Cortex of kidney (tissue), 1 donor: ENCODE measurements at places on chromosomes 6 and 20.

DNA sequence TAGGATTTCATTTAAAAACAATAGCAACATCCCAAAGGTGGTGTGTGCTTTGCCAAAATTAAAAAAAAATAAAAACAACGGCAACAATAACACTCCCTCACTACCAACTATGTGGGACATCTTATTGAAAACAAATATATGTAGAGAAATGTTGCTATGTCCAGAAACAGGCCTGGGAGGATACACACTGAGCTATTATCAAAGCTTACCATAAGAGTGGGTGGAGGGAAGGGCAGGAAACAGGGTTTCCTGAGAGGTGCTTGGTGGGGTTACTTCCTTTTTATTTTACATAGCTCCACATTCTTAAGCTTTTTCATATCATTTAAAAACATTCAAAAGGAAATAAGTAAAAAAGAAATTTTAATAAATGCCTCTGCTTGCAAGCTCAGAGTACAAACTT, 150.0 kb upstream of the RIPOR2 start:
- no peak for DNase-seq

DNA sequence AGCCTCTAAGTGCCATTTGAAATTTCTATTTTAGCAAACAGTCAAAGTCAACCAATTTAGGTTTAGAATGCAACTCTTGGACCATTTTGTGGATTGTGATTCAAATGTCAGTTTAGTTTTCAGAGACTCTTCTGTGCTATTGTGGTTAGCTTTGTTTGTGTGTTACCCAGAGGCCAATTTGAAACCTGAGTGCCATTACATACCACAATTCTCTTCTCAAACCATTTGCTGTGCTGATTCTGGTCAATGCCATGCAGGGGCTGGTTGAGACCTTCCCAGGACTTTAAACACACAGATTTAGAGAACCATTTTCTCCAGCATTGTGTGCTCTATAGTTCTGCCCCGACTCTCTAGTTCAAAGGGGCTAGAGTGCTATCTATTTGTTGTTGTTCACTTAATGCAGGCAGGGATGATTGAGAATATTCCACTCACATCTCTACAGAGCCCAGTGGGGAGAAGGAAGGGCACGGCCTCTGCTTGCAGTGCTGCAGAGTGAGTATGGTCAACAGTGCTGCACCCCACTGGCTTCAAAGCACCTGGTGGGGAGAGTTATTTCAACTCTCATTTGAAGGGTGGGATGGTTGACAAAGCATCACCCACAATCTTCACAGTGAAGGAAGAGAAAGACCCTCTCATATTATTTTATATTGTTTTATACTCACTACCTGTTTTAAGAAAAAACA, 738.2 kb downstream of the COL12A1 start:
- DNase-seq = no peak

DNA sequence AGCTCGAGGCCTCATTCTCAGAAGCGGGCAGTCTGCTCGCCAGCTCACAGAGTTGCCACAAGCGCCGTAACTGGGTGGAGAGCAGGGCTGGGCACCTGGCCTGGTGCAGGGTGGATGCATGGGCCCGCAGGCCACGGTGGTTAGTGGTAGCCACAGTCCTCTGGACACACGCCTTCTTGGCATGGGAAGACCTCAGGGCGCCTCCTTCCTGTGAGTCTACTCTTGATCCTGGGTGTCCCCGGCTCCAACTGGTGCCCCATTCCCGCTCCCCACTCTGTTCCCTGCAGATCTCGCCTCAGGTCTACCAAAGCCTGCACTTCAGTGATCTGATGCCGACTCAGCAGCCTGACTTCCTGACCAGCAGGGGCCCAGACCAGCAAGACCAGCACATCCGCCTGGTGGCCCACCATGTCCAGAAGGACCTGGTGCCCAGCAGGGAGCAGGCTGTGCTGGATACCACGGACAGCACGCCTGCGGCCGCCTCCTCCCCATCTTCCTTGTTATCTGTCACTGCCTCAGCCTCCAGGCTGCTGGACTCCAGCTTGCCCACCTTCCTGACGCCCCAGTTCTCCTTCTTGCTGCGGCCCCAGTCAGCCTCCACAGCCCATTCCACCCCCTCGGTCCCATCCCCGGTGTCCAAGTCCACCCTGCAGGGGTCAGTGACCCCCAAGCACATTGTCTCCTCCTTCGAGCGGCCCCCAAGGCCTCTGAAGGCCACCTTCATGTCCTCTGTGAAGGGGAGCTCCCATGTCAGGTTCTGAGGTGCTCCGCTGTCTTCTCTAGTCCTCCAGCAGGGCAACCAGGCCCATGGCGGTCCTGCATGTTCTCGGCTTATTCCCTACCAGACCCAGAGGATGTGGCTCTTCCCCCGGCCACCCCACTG, 43.1 kb downstream of the SUN5 start:
- DNase-seq = no peak

- no peak for DNase-seq
Measured at GRCh38 chr6:103178193-103178592, 1681.5 kb downstream of the HACE1 start.

DNA sequence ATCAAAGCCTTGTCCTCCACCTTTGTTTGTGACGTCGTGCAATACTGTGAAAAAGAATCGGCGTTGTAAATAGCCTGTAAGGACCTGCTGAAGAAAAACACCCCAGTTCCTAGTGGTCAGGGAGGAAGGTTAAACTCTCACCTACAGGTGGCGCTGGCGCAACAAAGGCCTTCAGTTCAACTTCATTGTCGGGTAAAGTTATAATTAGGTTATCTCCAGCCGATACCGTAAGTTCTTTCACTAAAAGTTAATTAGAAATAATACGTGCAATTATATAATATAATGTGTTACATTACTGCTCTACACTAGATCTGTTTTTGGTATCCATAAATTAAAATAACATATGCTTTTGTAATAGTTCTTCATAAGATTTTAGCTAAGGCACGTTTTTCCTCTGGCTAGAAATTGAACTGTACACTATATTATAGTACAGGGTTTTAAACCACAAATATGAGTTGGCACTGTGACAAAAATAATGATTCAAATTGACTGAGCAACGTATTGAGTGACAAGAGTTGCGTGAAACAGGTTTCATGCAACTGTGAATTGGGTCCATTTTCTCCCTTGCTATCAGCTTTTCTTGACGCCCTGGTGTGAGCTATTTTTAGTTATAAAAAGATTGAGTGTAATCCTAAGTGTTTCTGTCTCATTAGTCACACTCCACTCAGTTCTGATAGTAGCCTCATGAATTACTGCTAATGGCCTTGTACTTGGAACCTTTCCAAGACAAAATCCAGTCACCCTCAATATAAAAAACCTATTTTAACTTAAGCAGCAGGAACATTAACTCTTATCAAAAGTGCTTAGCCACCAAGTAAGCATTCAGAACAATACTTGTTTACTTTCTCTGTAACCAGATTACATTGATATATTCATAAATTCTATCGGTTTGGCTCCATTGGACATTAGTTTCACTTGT, 62.3 kb downstream of the KIAA0319 start:
- DNase-seq = no peak

DNA sequence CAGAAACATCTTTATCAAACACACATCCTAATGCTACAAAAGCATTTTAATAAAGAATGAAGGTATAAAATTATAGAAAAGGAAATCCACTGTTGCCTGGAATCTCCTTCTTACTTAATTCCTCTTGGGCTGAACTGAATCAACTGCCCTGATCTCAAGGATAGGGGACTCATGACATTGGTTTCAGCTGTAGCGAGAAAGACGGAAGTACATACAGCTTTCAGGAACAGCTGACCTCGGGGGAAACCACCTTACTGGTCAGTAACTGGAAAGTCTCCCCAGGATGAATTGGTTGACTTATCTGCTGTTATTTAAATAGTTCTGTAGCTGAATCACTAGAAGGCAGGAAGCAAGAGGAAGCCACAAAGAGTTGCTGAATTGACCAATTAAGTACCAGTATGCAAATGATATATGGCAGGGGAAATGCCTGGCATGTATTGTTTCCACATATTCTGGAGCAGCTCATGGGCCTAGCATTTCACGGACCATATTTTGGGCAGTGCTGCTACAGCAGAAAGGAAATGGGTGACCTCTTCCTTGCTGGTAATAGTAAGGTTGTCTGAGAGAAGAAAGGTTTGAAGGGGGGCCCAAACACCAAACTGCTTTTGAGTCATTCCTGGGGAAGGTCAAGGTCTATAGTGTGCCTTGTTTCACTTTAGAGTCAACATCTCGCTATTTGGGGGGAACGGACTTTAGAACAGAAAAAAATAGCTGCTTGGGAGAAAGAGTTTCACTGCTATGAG, 43.7 kb upstream of the MAP7 start:
- DNase-seq = no peak

DNA sequence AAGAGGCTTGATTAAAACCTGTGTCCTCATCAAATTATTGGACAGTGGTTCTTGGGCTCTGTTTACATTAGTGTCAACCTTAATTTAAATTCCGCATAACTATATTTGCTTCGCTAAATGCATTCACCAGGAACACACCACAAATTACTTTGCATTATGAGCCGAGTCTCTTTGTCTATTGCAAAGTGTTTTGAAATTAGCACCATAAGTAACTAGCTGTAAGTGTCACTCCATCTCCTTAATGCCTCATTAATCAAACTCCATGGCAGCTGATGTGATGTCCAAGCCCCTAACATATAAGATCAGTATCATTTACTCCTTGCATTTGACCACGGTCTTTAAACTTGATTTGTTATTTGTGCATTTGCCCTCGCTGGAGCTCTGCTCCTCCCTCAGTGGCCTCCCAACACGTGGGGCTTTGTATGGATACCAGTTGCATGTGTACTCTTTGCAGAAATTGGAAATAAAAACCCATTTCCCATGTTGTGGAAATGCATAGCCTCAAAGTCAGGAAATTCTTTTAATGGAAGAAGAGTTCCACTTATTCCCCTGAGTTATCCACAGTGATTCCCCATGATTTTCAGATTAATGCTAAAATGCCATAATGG, 24.6 kb downstream of the FOXA2 start:
- no peak for DNase-seq

DNA sequence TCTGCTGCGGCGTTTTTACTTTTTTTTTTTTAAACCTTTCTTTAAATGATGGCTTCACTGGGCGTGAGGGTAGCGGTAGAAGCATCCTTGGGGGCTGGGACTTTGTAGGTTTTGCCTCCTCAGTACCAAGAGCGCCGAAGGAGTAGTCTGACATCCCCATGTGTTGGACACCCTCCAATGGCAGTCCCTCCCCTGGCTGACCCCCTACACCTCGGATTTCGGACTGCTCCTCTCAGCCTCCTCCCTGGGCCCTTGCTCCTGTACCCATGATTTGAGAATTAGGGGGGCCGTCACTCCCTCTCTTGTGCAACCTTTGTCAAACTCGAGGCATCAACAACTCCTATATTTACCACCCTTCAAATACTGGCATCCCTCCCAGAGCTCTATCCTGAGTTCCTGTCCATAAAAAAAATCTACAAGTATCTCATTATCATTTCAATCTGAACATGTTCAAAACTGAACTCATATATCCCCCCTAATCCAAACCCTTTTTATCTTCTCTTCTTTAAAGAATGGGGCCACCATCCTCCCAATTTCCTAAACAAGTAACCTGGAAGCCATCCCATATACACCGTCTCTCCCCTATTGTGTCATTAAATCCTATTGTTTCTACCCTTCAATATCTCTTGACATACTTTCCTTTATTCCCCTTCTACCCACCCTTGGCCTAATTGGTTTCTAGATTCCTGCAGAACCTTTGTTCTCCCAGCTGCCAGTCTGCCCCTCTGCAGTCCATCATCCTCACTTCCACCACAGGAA, 1.2 kb upstream of the ARFGEF3 start:
- DNase-seq = no peak

- no peak for DNase-seq
Measured at GRCh38 chr6:34196116-34196832, 40.4 kb upstream of the HMGA1 start.

DNA sequence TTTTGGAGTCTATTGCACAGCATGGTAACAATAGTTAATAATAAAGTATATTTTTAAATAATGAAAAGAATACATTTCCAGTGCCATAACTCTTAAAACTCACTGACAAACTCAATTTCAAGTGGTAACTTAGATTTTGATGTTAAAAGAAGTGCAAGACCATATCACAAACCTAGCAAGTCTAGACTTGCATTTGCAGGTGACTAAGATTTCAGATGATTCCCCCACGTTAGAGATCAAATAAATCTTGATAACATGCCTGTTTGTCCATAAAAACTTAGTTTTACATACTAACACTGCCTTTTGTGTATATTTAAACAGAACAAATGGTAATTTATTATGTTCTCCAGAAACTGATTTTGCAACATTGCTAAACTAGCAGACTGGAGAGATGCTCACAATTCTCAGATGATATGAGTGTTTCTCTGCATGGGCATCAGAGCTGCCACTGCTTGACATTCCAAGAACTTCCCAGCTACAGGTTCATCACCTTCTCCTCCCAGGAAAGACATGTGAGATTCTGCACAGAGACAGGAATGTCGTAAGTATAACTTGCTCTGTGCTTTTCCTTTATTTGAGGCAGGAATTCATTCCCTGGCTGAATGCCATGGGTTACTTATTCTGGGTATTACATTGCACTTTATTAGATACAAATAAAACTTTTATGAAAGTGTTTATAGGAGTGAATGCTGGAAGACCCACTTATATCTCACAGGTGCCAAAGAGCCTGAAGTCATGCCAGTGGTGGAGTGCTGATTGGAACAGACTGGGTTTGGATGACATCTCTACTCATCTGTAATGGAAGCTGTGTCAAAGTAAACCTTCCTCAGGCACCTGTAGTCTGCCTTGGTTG, 160.2 kb upstream of the FOXA2 start:
- no peak for DNase-seq

- no peak for DNase-seq
Measured at GRCh38 chr6:32969685-32970412, 1.5 kb downstream of the BRD2 start.

DNA sequence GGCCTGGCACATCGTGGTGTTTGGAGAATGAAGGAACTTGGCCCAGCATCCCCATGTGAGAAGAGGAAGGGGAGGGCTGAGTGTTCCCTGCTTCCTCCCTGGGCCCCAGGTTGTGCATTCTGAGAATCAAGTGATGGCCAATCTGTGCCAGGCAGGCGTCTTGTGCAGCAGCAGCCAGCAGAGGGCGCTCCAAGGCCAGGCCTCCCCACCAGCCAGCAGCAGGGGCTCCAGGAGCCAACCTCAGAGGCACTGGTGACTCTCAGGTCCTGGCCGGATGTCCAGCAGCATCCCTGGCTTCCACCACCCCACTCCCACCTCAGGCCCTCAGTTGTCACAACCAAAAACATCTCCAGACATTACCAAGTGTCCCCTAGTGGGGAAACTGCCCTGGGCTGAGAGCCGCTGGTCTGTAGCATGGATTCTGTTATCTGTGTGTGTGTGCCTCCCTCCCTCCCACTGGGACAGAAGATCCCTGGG, 192.0 kb downstream of the PREX1 start:
- DNase-seq = no peak

DNA sequence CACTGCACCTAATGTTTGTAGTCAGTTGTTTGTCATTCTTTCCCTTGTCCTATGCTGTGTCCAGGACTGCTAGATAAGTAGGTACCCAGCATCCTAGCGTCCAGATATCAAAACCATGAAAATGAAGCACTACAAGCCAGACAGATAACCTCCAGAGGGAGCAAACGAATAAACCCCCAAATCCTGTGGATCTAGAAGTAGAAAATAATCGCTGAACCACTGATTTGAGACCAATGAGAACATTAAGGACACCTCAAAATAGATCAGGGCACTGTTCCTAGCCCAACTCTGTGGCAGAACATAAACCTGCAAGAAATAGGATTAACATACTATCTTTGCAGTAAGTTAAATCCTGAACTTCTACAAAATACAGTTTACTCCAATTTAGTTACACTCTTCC, 1.1 kb upstream of the KLHL32 start:
- no peak for DNase-seq
